ENCODE measurements at places on chromosomes 2 and 18. TPM values are rescaled to one million over a fixed set of nuclear protein-coding genes. Genes with fewer than 3 reads are reported as not detected.
A peak's percentile ranks its signal among the peaks of the same experiment; 100 is the strongest.

- peak; percentile 2 for DNase-seq
Measured at GRCh38 chr2:36356990-36357846, 1.6 kb downstream of the CRIM1 start.

- DNase-seq: no peak
Measured at GRCh38 chr2:183185534-183185933, 61.3 kb downstream of the NUP35 start.

DNA sequence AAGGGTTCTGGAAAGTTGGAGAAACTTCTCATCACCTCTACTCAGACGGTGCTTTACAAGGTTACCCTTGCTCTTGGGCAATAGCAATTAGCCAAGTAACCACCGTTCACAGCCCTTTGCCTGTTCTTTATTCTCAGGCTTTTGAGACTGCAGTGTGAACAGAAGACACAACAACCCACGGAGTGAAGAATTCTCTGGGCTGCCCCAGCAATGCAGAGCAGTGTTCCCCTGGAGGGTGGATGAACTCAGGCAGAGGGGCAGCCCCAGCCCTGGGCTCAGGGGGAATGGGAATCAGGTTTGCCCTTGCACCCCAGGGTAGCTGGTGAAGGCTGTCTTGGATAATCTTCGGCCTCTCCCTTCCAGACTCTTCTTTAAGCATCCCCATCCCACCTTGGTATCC, 69.1 kb downstream of the MCFD2 start:
- DNase-seq: no peak

Gene PSMA8
- total RNA-seq: 1.7 TPM

Gene WDR12
- total RNA-seq: 132 TPM

GRCh38 chr2:28463893-28464292, 32.0 kb upstream of the PLB1 start:
- DNase-seq: no peak

Gene CEP192
- 24.3 TPM for total RNA-seq

DNA sequence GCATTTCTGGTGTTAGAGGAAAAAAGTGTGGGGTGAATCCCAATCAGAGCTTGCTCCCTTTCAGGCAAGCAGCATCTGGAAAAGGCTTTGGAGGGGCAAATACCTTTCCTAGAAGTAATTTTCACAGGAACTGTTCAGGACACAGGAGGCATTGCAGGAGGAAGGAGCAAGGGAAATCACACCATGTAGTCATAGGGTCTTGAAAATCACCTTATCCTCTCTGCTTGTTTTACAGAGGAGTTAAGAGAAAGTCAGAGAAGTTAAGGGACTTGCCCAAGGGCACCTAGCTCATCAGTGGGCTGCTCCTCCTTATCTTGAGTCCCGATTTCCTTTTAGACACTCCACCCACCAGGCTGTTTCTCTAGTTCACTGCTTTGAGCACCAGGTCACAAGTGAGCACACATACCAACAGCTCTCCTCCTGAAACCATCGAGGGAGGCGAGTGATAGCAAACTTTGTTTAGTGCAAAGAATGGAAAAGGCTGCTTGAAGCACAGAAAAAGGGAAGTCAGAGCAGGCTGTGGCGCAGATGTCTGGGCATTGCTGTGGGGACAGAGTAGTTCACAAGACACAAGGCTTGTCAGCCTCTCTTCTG, 89.2 kb upstream of the CXCR4 start:
- DNase-seq: no peak

DNA sequence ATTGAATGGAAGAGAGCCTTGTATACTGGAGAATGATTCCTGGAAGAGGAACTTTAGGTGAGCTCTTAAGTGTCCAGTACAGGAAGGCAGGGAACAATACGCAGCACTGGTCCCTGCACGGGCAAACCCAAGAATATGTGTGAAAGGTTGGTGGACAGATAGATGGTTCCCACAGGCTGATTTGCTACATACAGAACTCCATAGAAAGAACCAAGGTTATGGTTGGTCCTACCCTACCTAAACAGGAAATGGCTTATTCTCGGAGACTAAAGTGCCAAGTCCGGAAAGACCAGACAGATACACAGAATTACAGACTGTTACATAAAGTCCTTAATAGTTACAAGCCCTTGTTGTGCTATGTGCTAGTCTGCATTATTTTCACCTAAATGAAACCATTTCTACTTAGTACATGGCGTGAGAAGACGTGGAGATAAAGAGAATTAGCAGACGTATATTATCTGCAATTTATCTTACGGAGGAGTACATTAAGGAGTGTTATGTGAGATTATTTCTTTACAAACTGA, 1.2 kb downstream of the REV1 start:
- DNase-seq: no peak

GRCh38 chr2:138035608-138036217, 71.4 kb downstream of the HNMT start:
- DNase-seq: no peak

GRCh38 chr18:70046207-70046606, 98.5 kb upstream of the CD226 start:
- no peak for DNase-seq

- no peak for DNase-seq
Measured at GRCh38 chr2:184677171-184677570, 78.8 kb downstream of the ZNF804A start.

GRCh38 chr2:239957681-239958472, 67.3 kb downstream of the NDUFA10 start:
- DNase-seq: no peak

Gene CTLA4
- 37.7 TPM for total RNA-seq

- no peak for DNase-seq
Measured at GRCh38 chr2:67782443-67782842, 280.4 kb downstream of the C1D start.

- DNase-seq: no peak
Measured at GRCh38 chr2:36667931-36668330, 28.6 kb upstream of the VIT start.

Gene SIX2
- not detected for total RNA-seq

GRCh38 chr2:232890896-232891601, 21.0 kb downstream of the SNORC start:
- peak; percentile 43 for DNase-seq

DNA sequence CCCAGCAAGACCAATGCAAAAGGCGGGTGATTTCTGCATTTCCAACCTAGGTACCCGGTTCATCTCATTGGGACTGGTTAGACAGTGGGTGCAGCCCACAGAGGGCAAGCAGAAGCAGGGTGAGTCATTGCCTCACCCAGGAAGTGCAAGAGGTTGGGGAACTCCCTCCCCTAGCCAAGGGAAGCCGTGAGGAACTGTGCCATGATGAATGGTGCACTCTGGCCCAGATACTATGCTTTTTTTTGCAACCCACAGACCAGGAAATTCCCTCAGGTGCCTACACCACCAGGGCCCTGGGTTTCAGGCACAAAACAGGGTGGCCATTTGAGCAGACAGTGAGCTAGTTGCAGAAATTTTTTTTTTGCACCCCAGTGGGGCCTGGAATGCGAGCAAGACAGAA, 662.6 kb upstream of the ACVR2A start:
- DNase-seq: no peak

Gene HOXD1
- not detected for total RNA-seq

All from CD8-positive, alpha-beta memory T cell (primary cell).